ENCODE measurements at places on chromosomes 2 and 18. TPM values are rescaled to one million over a fixed set of nuclear protein-coding genes. Genes with fewer than 3 reads are reported as not detected.
A peak's percentile ranks its signal among the peaks of the same experiment; 100 is the strongest.

Gene ADD2
- total RNA-seq, result 2.5 TPM

Gene ASB18
- total RNA-seq, result not detected

Gene NLRC4
- not detected for total RNA-seq

Gene GRHL1
- 0.77 TPM for total RNA-seq

Gene IL1A
- total RNA-seq, result 0.17 TPM

Gene POTEF
- not detected for total RNA-seq

Gene SLC4A1AP
- total RNA-seq, result 28.4 TPM

Gene NHEJ1
- total RNA-seq, result 20.3 TPM

Gene WNT10A
- total RNA-seq, result not detected

Gene ABCG8
- not detected for total RNA-seq

Gene DNER
- 0.26 TPM for total RNA-seq

Gene ARHGAP25
- total RNA-seq, result 5.8 TPM

Gene NGEF
- total RNA-seq, result under 0.01 TPM

Gene NFATC1
- total RNA-seq, result 2.6 TPM

Gene ZNF804A
- 3.0 TPM for total RNA-seq

Gene RAB17
- total RNA-seq, result 0.26 TPM

Gene BCL2L11
- 10.2 TPM for total RNA-seq

Gene RIT2
- total RNA-seq, result not detected

Gene AKAIN1
- total RNA-seq, result not detected

Gene HAUS1
- 37.0 TPM for total RNA-seq

Gene SMIM21
- total RNA-seq, result not detected

Gene GDF7
- total RNA-seq, result 0.33 TPM

Gene MFSD2B
- 0.17 TPM for total RNA-seq

Gene ANKRD62
- not detected for total RNA-seq

Gene SKOR2
- total RNA-seq, result not detected

Gene RAB27B
- total RNA-seq, result 0.77 TPM

Gene ELAC1
- 7.3 TPM for total RNA-seq

Gene CXCR1
- not detected for total RNA-seq

Gene HNMT
- total RNA-seq, result 139 TPM

- DNase-seq, result no peak
Measured at GRCh38 chr2:130735200-130735599, 6.3 kb downstream of the GPR148 start.

DNA sequence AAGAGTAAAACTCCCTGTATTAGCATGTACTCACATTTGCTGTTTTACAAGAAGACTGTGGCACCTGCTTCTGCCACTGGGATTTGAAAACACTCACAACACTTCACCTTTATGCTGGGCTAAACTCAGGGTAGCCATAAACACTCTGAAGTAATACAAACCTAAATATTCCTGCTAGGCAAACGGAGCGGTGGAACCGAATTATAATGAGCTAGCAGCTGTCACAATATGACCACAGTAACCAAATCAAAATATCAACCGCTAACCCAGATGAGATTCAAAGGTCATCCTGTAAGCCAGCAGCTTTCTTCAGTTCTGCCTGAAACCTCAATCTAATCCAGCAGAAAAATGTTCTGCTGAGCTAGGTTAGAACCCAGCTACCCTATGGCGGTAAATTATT is 132.1 kb downstream of the TCF4 start:
- DNase-seq, result no peak

- no peak for DNase-seq
Measured at GRCh38 chr2:170488807-170489206, 226.3 kb upstream of the SP5 start.

GRCh38 chr2:63846487-63846886 is 4.8 kb downstream of the UGP2 start:
- DNase-seq, result no peak

DNA sequence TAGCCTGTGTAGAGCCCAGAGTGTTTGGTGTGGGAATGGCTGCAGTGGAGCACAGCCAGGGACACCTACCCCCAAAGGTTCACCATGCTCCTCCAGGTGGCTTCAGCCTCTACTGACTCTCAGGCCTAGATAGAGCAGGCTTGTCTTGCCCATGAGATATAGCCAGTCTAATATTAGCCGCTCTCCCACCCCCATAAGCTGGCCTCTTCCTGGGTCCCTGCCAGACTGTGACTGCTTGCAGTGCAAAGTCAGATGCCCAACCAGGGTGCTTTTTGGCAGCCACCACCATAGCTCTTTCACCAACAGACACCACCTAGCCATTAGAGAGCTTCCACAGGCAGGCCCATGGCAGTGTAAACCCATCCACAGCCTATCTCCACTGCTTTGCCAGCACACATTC is 405.3 kb downstream of the MBD2 start:
- DNase-seq, result no peak

DNA sequence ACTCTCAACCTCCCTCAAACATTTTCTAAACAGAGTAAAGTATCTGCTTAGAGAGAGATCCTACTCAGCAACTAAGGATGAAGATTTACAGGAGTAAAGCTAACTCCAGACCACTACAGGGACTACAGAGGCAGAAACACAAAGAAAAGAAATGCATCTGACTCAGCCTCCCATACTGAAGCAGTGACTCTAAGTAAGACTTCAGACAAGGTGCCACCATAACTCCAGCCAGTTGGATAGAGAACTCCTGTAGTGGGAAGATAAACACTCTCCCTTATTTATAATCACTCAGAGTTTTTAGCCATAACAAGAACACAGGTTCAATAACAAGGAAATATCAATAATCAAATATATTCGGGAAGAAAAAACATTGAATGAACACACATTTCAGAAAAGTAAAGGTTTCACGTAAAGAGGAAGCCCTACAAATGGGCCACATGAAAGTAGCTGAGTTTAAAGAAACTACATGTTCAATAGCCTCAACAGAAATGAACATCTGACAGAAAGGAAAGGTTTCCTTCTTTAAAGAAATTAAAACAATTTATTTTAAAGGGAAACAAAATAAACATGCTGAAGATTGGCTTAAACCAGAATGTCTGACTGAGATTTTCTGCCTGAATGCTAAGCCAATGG is 519.9 kb downstream of the KCNJ3 start:
- no peak for DNase-seq

DNA sequence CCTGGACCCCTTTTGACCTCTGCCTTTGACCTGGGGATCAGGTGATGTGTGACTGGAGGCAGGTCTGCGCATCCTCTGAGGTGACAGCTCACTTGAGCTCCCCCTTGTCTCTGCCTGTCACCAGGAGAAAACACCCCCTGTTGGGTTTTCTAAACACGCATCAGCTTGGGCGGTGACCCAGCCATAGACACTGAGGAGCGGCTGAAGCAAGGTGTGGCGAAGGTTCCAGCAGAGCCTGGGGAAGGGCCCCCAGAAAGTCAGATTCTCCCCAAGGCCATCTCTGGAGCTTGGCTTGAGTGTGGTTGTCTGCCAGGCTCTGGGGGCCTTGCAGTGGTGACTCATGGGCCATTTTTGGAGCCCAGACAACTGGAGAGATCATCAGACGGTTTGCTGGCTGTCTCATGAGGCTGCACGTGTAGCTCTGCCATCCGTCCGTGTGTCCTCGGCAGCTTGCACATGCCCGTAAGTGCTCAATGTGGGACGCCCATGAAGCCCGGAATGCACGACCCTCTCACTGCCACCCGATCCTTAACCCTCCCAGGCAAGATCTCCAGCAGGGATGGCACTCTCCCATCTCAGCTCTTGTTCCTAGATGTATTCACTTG is 29.4 kb downstream of the SIX3 start:
- DNase-seq, result peak; percentile 59

GRCh38 chr18:64097497-64097896 is 51.4 kb downstream of the LINC00305 start:
- DNase-seq, result no peak

- DNase-seq, result no peak
Measured at GRCh38 chr18:1995041-1995612, 576.2 kb downstream of the METTL4 start.

- DNase-seq, result no peak
Measured at GRCh38 chr2:205066081-205066480, 520.8 kb downstream of the PARD3B start.

GRCh38 chr2:170227951-170228350 is 50.0 kb downstream of the MYO3B start:
- DNase-seq, result no peak

GRCh38 chr2:84959566-84960506 is 11.1 kb upstream of the KCMF1 start:
- DNase-seq, result no peak

- DNase-seq, result no peak
Measured at GRCh38 chr2:63669596-63669995, 80.8 kb downstream of the MDH1 start.

GRCh38 chr18:37956020-37956419 is 390.4 kb upstream of the CELF4 start:
- no peak for DNase-seq

DNA sequence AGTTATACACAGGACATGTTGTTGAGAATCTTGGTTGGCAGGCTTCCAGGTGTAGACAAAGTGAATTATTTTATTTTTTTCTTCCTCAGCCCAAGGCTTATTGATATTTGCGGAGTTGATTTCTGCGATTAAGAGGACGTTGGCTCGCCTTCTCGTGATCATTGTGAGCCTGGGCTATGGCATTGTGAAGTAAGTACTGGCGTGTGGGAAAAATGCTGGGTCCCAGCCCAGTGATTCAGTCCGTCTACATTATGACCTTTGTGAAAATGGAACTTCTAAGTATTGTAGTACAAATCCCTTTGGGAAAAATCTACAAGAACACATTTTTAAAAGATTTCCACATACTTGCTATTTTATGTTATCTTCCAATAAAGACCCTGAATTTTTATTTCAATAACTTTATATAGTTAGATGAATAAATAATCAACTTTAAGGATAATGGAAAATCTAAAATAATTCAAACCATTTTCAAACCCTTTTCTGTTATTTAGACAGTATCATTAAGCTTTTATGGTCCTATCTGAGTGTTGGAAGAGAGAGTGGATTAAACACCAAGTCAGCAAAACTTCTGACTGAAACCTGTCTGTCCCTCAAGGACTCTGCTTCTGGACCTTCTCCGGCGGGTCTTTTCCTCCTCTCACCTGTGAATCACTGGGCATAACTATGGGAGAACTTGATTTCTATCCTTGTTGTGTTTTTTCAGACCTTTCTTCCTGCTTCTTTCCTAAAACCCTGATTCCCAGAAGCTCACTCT is 31.0 kb downstream of the TMEM87B start:
- no peak for DNase-seq

DNA sequence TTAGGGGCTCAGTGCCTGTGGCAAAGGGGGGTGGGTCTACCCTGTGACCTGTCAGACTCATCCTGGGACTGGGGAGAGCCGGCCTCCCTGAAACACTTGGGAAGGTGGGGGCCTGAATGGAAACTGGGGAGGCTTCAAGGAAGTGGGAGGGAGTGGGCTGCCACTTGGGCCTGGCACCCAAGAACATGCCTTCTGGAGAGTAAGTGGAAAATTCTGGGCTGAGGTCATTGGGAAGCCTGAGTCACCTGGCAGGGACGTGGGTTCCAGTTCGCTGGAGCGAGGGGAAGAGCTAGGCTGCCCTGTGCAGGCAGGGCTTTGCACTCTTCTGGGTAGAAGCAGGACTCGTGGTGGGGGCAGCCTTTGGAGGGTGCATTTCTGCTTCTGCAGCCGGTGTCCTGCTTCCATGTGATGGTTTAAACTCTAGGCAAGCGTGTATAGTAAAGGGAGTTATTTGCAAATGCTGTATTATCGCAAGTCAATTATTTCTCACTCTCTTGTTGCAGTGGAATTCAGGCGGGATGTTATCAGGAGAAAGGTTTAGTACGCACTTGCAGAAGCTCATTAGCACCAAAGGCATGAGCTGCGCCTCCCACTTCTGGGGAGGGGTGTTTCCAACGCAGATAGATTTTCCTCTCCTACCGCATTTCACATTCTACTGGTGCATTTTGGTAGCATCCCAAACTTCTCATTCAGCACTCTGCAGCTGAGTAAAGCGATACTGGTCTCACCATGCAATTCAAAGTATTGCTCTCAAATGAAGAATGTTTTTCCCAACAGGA is 3.8 kb downstream of the LRRFIP1 start:
- peak; percentile 48 for DNase-seq

DNA sequence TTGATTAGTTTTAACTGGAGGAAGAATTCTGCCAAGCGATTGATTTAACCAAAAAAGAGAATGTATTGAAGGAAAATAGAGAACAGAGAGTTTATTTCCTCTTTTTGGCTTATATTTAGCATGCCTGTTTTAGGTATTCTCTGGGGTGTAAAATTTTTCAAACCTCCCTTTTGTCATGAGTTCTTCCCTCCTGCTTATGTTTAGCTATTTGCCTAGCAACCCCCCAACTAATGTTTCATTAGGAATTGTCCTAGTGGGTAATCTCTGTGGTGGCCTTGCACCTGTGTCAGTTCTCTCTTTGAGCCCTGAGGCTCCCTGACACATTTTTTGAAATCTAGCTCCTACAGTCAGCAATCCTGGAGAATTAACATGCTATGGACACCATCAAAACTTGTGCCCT is 12.5 kb upstream of the REG1B start:
- DNase-seq, result no peak

- DNase-seq, result no peak
Measured at GRCh38 chr2:240353944-240354343, 81.5 kb upstream of the GPC1 start.

DNA sequence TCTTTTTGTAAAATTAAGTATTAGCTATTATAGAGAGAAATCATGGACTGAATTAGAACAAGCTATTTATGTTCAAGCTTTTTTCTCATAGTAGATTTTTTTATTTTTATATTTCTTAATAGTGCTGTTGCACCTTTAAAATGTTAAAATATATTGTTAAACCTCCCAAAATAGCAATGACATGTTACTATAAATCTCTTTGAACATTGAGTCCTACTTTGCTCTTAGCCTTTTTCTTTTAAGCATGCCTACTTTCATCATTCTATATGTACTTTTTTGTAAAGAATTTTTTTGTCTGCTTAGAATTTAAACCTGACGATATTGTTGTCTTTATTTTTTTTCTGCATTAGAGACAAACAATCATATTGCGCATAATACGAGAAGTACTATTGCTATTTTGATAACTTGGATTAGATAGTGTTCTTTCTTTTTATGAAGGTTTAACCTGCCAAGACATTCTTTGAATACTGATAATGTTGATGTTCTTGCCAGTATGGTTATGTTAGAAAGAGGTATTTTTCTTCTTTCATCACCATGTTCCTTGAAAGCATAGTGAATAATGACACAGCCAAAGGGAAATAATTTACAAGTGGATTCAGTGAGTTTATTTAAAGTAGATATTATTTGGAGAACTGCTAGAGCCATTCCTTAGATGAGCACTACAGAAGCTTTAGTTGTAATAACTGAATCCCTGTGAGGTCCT is 40.6 kb downstream of the PMS1 start:
- DNase-seq, result no peak

DNA sequence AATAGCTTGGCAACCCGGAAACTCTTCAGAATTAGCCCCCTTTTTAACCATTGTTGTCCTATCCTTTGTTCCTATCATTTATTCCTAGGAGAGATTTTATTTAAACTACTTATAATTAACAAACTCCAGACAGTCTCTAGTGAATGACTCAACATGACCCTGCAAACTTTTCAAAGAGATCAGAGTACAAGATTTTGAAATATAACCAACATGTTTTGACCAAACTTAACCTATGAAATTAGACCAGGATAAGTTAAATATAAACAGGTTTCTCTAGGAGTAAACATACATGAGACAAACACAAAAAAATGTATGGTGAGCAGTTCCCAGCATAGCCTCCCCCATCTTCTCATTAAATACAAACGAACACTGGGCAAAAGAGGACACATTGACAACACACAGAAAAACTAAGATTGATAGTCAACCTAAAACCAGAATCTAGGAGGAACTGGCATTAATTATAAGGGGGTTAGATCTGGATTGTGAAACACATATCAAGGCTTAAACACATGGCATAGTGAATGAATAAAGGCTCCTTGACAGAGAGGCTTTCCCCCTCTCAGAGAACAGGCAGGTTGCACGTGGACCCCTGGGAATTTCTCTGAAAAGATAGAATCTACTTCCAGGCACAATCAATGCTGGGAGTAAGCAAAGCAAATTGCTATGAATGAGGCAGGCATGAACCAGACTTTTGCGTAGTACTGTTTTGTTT is 284.1 kb downstream of the IRS1 start:
- DNase-seq, result peak; percentile 87

All from fibroblast of lung (primary cell).